ENCODE measurements at places on chromosomes 1 and 21.
A peak's percentile ranks its signal among the peaks of the same experiment; 100 is the strongest.

DNA sequence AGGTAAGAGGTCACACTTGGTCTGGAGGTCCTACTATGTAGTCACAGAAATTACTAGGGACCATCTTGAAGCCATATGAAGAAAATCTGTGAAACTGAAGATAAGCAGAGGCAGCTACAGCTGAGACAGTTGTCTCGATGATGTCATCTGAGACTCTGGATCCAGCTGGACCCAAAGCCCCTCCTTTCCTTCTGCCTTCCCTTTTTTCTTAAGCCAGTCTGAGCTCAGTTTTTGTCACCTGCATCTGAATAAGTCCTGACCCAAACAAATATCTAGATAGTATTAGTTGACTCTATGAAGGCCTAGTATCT, 143.3 kb downstream of the ETS2 start:
- no peak for DNase-seq

GRCh38 chr1:209742409-209743144, 13.3 kb upstream of the TRAF3IP3 start:
- no peak for DNase-seq

- DNase-seq, result no peak
Observed at GRCh38 chr1:4681026-4681425, 26.6 kb downstream of the AJAP1 start.

DNA sequence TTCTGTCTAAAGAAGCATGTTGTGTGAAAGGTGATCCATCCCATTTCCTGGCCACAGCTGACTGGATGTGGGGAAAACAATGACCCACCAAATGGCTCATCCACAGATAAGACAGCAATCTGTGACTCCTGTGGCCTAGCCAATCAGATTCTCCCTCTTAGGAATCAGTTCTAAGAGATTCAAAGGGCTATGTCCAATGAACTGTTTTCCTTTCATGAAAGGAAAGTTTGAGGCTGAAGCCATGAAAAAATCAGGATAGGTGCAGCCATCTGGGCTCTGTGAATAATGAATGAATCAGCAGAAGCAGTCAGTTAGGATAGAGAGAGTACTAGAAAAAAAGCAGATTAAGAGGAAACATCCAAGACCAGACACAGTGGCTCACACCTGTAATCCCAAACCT, 164.7 kb downstream of the NRIP1 start:
- DNase-seq, result no peak

GRCh38 chr1:59670662-59671061, 144.1 kb upstream of the HOOK1 start:
- DNase-seq, result no peak

DNA sequence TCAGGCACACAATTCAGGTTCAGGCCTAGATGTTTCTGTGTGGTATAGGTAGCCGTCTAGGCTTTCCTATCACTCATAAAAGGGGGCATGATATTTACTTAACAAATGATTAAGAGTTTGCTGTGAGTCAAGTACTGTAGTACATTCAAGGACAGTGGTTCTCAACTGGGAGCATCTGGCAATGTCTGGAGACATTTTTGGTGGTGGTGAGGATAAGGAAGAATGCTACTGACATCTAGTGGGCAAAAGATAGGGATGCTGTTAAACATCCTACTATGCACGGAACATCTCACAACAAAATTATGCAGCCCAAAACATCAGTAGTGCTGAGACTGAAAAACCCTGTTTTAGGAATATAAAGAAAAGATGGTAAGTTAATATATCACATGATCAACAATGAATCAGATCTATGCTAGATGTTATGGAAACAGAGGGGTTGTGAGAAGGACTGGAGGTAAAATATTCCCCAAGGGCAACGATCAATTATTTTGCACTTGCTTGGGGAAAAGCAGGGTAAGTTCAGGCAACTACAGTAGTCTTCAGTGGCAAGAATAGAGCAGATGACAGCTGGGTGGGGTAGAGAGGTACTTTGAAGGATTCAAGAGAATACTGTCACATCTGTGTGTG, 4.9 kb downstream of the DNTTIP2 start:
- peak; percentile 30 for DNase-seq

DNA sequence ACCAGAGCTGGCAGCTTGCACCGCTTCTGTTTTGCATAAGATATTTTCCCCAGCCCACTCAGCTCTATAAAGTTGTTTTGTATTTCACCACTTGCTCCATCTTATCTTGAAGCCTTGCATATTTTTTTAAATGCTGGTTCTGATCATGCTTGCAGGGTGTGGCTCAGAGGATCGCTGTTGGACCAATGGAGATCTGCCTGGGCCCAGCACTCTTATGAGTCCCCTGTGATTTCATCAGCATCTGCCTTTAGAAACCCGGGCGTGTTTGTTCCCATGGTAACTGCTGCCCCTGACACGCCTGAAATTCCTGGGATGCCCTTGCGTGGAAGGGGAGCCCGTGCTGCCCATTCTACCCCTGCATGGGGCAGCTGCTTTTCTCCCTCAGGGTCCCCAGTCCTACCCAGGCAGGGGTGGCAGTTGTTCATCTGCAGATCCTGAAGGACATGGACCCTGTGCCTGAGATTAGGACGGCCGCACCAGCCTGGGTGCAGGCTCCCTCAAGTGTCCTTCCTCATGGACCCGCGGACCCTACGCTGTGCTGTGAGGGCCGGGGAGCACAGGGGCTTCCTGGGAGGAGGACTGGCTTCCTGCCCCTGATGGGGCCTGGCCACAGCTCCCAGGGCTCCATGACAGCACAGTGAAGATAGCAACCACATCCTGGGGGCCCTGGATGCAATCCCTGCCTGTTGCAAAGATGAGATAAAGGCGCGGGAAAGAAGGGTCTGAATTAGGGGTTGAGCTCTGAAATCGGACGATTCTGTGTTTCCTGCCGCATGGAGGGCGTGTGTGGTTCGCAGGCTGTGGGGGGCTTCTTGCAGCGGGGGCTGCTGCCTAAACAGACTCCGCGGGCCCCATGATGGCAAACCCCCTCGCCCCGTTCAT, 226.5 kb downstream of the SDCCAG8 start:
- peak; percentile 9 for DNase-seq

- no peak for DNase-seq
Observed at GRCh38 chr1:108719656-108720435, 7.1 kb downstream of the FNDC7 start.

DNA sequence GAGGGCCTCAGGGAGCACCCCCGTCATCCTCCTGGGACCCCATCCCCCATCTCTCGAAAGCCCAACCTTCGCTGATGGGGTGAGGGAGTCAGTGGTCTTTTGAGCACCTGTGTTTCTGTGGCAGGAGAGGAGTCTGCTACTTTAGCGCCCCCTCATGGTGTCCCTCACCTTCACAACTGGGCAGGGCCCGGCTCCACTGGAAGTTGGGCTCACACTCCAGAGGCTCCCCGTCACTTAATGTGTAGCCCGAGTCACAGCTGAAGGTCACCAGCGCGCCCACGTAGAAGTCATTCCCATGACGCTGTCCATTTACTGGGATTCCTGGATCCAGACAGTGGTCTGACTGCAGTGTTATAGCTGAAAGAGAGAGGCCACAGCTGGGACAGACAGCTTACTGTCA, 139.5 kb upstream of the HMGB4 start:
- no peak for DNase-seq

DNA sequence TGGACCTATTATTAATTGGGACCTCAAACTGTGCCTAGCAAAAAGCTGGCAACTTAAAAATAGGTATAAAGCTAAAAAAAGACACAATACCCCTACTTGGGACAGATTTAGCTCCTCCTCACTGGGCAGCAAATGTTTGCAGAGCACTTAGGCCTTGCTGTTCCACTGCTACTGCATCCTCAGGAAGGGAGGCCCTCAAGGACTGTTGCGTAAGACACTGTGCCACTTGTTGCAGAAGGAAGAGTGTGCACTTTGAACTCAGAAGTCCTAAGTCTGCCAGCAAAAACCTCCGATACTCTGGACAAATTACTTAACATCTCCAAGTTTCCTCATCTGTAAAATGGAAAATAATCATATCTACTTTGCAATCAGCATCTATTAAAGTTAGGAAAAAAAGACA, 322.9 kb downstream of the BARHL2 start:
- DNase-seq, result no peak

GRCh38 chr1:221166559-221167318, 287.5 kb downstream of the HLX start:
- no peak for DNase-seq

- no peak for DNase-seq
Observed at GRCh38 chr1:25774206-25774803, 25.7 kb upstream of the SELENON start.

GRCh38 chr21:42221581-42222345, 2.8 kb downstream of the ABCG1 start:
- DNase-seq, result no peak

DNA sequence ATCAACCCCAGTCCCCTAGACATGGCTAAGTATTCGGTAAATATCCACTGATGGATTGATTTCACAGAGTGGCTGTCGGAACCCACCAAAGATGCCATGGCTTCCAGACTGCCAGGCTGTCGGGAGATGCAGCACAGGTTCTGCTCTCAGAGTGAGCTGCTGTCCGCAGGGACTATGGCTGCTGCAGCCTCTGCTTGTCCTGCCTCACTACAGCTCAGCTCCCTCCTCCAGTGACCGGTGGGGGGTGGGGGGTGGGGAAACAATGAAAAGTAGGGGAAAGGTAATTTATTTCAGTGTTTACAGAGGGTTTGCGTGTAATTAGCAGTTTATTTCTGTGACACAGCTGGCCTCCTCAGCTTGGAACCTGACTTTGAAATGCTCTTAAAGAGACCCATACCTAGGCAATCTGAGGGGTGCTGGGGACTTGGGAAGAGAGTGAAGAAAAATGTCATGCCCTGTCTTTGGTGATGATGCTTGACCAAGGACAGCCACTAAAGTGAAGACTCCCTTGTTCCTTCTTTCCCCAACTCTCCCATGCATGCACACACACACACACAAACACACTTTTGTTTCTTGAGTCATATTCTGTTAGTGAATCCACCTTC, 109.0 kb downstream of the CACNA1E start:
- no peak for DNase-seq

- DNase-seq, result no peak
Observed at GRCh38 chr1:5650283-5651026, 341.8 kb downstream of the NPHP4 start.

- no peak for DNase-seq
Observed at GRCh38 chr1:229116114-229116513, 154.8 kb upstream of the RAB4A start.

DNA sequence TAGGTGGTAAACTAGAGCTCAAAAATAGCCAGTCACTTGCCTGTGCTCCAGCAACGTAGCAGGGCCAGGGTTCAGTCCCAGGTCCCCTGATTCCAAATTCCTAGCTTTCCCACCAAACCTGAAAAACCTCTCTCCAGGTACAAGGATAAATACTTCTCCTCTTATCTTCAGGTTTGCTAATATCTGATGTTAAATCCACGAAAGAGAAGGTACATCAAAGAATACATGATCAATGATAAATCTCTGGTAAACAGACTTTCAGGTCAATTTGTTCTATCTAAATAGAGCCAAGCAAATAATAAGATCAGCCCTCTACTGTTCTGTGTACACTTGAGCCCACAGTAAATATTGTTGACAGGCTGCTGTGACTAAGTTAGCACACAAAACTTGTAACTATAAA, 52.1 kb upstream of the AKT3 start:
- no peak for DNase-seq

- DNase-seq, result no peak
Observed at GRCh38 chr1:228998179-228998578, 262.9 kb downstream of the RHOU start.

DNA sequence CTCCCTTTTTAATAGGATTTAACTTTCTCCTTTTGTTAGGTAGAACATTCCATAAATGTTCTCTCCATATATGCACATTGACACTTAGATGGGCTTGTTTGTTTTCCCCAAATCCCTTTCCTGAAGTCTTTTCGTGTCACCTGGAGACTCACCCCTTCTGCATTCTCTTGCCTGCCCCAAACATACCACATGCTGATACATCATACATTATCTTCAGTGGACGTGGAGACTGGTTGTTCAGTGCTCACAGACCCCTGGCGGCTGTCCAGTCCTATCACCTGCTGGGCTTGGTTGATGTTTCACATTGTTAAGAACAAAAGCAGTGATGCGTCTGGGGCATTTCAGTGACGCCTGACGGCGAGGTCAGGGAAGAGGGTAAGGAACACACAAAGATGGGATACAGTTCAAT, 22.2 kb downstream of the FMOD start:
- DNase-seq, result no peak

DNA sequence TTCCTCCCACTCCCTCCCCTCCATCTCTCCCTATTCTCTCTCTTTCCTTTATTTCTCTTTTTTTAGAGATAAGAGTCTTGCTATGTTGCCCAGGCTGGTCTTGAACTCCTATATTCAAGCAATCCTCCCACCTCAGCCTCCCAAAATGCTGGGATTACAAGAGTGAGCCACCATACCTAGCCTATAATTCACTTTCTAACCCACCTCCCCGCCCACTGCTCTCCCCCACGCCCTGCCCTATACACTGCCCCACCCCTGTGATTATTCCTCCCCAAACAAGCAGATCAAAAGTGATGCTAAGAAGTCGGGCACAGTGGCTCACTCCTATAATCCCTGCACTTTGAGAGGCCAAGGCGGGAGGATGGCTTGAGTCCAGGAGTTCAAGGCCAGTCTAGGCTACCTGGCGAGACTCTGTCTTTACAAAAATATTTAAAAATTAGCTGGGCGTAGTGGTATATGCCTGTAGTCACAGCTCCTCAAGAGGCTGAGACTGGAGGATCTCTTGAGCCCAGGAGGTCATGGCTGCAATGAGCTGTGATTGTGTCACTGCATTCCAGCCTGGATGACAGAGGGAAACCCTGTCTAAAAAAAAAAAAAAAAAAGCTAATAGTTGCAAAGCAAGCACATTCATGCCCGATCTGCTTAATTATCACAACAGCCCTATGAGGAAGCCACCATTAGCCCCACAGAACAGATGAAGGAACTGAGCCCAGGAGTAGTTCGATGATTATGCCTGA, 12.8 kb upstream of the E2F2 start:
- DNase-seq, result no peak

- no peak for DNase-seq
Observed at GRCh38 chr1:221760911-221761310, 19.0 kb upstream of the DUSP10 start.

DNA sequence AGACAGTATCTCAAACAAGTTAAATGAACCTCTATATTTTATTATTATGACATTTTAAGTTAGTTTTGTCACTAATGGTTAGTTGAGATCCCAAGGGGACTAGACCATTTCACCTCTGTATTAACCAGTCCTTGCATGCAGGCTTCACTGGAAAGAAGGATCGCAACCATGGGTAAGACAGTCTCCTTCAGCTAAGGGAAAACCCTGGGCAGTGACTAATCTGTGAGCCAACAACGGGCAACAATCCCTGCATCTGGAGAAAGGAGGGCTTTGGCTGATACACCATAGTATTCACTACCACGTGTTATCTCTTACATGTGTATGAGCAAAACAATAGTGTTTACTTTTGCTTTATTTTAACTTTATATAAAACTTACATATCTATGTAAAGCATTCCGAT, 708.8 kb upstream of the CHRM3 start:
- no peak for DNase-seq

DNA sequence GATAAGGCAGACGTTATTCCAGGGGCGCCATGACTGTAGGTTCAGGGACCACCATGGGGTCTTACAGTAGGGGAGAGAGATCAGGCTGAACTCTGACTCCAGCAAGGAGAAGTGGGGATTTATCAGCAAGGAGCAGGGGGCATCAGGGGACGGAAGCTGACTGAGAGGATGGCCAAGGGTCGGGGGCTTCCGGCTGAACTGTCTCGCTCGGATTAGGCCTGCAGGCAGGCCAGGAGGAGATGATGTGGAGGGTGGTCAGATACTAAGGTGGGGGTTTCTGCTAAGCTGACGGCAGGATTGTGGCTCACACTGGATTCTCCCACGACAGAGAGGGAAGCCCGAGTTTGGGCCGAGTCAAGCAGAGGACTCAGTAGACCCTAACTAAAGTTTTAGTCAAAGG, 186.9 kb upstream of the VAMP3 start:
- DNase-seq, result no peak

GRCh38 chr1:116454940-116455339, 81.9 kb downstream of the ATP1A1 start:
- no peak for DNase-seq

Measured in activated CD4-positive, alpha-beta T cell treated with anti-CD3 and anti-CD28 coated beads, Interleukin-10, Interleukin-2, amounts not matched to agents 100 ng/mL and 50 ng/mL, durations not matched to agents 16 hours and 8 hours (primary cell).